Right atrium auricular region (tissue), 2 donors: ENCODE measurements at places on chromosomes 3 and 15. TPM values are rescaled to one million over a fixed set of nuclear protein-coding genes. Genes with fewer than 3 reads are reported as not detected.

DNA sequence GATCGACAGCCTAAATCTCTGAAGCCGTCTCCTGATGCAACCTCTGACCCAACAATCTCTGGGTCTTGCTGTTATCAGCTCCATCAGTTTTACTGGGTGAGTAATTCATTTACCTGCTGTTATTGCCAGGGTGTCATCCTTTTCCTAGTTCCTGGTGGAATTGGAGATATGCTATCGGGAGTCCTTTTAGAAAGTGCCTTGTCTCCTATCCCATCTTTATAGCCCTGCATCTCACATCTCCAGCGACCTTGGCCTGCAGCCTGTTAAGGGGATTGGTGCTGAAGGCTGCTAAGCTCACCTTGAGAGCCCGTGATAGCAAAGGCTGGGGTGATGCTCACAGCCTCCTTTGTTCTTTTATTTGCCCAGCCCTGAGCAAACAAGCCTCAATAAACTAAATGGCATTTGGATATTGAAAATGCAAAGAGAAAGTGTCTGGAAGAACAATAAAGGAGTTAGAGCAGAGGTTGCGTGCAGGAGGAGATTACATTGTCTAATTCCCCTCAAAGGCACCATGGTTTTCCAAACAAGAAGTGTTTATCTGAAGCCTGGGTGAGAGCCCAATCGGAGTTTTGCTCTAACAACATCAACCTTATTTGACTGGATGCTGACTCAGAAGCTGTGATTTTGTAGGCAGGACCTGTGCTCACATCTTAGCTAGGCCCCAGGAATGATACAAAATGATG, 101.8 kb downstream of the RPLP1 start:
- no peak for DNase-seq

DNA sequence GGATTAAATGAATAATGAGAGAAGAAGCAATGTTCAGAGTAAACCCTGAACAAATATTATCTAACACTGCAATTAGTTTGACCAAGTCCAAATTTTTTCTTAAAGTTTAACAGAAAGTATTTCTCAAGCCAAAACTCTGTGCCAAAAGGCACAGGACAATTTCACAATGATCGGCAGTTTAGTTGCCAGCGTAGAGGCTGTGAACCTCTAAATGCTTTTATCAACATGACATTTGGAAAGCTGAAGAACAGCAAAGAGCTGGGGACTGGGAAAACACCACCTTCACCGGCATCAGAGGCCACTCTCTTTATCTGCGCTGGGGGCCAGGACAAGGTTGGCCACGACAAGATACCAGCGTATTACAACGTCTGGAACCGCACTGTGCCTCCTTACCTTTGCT, 125.6 kb downstream of the ADAMTS17 start:
- peak; percentile 71 for DNase-seq

- DNase-seq: no peak
These were observed 72.7 kb upstream of the TSPAN3 start for GRCh38 chr15:77143616-77144015.

The TIPIN gene
- 5.7 TPM for total RNA-seq

- no peak for DNase-seq
These were observed 170.4 kb upstream of the KBTBD8 start for GRCh38 chr3:66827726-66828125.
